ENCODE measurements at places on chromosomes 6 and 20.

GRCh38 chr6:89518352-89519055, 85.6 kb downstream of the ANKRD6 start:
- DNase-seq: no peak

- DNase-seq: no peak
These were observed 9.3 kb upstream of the NEDD9 start for GRCh38 chr6:11241793-11242201.

DNA sequence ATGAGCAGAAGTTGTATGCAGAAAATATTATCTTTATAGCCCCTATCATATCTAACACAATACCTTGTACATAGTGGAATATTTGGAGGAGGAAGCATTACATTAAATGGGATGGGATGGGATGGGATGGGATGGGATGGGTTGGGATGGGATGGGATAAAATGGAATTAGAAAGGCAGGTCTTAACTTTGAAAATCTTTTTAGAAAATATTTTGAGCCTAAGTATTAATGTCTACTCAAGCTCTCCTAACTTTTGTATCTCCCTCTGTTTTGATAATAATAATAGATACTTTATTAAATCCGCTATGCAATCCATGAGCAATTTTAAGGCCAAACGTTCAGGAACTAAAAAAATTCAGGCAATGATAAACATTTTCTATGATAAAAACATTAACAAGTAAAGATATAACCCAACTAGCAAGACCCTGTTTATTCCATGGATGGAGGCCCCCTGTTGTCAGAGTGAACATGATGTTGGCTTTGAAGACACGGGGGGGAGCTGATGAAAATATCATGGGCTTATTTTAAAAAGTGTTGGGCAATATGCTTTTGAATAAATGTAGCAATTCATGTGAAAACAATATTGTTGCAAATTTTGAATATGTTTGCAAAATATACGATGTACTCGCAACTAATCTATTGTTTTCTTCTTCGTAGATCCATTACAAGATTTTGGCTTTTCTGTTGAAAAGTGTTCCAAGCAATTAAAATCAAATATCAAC, 35.9 kb downstream of the LY86 start:
- DNase-seq: no peak

DNA sequence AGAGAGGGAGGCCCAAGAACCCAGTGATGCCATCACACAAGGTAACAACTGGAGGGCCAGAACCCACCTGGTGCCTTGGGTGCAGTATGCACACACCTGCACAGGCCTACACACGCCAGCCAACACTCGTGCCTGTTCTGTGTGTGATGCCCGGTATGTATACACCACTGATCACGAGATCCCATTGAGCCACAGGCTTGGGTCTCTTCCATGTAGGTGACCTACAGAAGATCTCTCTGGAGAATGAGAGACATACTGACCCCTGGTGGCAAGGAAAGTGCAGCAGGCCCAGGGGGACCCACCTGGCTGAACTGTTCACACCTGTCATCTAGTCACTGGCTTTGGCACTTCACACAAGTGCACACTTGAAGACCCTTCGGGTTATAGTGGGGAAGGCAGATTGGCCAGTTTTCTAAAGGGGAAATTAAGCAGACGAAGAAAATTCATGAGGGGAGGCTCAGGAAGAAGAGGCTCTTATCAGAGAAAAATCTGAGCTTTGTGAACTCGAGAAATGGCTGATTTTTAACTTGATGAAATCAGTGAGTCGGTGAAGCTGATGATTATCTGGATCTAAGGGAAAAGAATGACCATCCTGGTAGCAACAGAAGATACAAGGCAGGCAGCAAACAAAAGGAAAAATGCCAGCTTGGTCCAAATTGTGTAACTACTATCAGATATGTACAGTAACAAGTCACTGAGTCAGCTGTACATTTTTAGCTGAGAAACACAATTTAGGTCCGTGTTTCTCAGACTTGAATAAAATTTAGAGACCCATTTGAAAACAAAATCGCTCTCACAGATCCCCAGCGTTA, 69.1 kb upstream of the PBOV1 start:
- DNase-seq: no peak

GRCh38 chr20:63297796-63298572, 5.0 kb downstream of the COL20A1 start:
- DNase-seq: no peak

GRCh38 chr20:19860737-19861136, 102.7 kb downstream of the RIN2 start:
- DNase-seq: no peak

DNA sequence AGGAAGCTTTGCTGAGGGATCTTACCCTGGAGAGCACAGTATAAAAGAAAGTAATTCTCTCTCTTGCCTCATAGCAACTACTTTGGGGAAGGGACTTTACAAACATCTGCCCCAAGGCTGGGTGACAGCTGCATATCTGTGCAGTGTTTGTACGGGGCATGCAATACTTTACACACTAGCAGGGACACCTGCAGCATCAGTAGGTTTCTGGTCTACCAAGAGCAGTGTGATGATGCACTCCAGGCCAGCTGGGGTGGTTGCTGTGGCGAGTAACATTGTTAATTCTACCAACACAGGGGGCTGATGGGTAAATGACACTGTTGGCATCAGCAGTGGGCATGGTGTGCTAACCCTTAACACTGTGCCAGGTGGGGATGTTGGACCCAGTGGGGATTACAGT, 48.0 kb downstream of the ADTRP start:
- no peak for DNase-seq

GRCh38 chr6:44270526-44271405, 516 bp downstream of the TMEM151B start:
- DNase-seq: no peak

DNA sequence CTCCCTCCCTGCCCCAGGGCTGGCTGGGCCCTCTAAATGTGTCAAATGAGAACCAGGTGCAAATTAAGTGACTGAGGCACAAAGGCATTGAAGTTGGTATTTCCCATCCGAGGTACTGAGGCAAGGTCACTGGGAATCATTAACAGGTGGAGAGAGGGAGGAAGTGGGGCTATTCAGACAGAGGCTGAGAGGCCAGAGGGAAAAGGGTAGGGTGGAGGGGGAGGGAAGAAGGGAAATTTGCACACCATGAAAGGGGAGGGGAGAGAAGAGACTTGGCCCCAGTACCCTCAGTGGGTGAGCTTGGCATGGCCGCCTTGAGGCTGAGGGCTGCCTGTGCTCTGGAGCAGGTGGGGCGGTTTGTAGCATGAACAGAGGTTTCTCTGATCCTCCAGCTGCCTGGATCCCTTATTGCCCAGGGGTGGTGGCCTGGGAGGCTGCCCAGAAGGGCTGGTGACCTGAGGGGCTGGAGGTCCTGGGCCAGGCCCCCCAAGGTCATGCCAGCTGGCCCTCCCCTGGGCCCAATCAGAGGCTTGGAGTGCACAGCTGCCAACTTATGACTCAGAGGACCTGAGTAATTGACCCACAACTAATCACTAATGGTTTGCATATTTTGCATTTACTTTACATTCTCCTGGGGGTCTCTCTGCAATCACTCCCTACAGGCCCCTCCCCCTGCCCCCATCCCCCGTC, 40.3 kb upstream of the ZFAND3 start:
- DNase-seq: no peak

DNA sequence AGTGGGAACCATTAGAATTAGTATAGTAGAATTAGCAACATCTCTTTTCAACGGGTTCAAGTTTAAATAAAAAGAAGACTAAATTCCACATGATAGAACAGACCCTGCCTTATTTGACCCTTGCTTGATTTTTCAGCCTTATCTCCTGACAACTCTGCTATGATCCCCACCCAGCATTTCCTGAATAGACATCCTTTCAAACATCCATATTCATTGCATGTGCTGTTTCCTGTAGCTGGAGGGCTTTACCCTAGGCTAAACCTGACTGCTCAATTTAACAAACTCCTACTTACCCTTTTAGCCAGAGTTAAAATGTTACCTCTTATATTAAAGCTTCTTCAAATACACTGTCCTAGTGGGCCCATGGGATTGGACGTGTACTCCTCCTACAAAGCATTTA, 594.8 kb upstream of the ARID1B start:
- no peak for DNase-seq

GRCh38 chr20:22546344-22546743, 38.0 kb downstream of the FOXA2 start:
- DNase-seq: no peak

DNA sequence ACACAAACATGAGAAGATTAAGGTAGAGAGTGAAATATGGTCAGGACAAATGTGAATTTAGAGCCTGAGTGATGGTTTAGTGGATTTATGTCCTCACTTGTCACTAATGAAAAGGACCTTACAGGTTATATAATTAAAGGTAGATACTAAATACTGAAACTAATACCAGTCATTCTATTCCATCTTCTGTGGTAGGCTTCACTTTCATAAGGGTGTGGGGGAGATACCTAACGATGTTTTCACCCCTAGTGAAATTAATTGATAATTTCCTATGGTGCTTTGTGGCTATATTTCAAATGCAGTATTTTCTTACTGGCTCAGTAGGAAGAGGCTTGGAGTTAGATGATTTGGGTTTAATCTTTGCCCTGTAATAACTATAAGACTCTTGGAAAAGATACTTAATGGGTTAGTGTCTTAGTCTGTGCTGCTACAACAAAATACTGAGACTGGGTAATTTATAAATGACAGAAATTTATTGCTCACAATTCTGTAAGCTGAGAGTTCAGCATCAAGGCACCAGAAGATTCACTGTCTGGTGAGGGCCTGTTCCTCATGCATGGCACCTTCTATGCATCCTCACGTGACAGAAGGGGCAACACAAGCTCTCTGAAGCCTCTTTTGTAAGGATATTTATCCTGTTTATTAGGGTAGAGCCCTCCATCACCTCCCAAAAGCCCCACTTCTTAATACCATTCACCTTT, 21.3 kb downstream of the RNF217 start:
- no peak for DNase-seq

- DNase-seq: no peak
These were observed 174.4 kb upstream of the KCNK16 start for GRCh38 chr6:39496915-39497314.

GRCh38 chr20:8175741-8176675, 43.9 kb downstream of the PLCB1 start:
- no peak for DNase-seq

- DNase-seq: no peak
These were observed 14.1 kb downstream of the SLC4A11 start for GRCh38 chr20:3224681-3225421.

- no peak for DNase-seq
These were observed 88.0 kb downstream of the SCML4 start for GRCh38 chr6:107735906-107736635.

- no peak for DNase-seq
These were observed 50.8 kb upstream of the SASH1 start for GRCh38 chr6:148291876-148292275.

DNA sequence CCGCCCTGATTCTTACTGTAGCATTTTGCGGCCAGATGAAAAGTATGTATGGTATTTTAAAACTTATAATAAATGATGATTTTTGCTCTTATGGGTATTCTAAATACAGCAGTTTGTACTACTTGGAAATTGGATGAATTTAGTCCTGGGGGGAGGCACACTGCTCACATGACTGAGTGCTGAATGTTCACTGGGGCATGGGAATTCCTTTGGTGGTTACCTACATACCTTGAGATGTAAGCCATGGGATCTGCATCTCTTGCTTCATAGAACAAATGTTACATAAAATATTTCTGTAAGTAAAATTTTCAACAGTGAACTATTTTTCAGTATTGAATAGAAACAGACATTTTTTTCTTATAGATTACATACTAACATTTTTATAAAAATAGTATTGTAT, 71.1 kb downstream of the FIG4 start:
- no peak for DNase-seq

GRCh38 chr6:6659600-6660327, 71.2 kb downstream of the LY86 start:
- no peak for DNase-seq

DNA sequence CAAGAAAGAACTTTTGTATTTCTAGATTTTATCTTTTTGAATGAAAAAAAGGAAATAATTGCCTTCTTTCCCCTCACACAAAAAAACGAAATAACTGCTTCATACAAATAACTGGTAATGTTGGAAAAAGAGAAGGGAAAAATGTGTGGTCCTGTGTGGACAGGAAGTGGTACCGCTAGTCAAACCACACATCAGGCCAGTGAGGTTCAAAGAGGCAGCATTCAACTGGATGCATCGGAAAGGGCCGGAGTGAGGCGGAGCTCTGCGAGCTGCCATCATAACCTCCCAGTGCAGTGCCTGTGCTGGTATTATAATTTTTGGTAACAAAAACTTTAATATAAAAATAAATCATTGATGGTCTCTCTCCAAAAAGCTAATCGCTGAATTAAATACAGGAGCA, 111.2 kb downstream of the IRF4 start:
- DNase-seq: no peak

DNA sequence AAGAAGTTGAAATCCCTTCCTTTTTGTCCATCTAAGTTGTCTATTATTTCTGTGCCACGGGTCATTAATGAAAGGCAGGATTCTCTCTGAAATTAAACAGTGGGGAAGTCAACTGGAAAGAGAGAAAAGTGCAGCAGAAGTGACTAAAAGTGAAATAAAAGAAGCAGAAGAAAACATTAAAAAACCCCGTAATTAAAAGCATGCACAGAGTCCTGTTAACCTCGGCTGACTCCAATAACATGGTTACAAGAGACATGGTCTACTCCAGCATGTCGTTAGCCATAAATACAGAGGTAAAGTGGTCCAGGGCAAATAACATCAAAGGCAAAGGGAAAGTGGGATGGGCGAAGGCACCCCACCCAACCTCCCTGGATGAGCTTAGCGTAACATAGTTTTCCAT, 13.0 kb upstream of the MOXD1 start:
- no peak for DNase-seq

- DNase-seq: no peak
These were observed 51.8 kb downstream of the SIM1 start for GRCh38 chr6:100412872-100413271.

DNA sequence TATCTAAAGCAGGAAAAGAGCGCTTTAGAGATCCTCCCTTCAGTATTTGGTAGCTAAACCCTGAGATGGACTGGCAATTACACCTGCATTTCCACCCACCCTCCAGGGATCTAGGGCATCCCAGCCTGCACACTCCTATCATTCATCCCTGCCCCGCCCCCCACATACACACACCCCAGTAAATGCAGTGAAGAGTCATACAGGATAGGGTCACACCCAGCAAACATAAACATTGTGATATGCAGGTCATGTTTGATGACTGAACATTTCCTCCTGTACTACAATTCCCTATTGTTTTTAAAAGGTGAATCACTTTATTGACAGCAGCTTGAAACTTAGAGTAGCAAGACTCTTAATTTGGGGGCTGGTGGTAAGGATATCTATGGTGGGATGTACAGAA, 112.9 kb downstream of the FOXO3 start:
- DNase-seq: no peak

DNA sequence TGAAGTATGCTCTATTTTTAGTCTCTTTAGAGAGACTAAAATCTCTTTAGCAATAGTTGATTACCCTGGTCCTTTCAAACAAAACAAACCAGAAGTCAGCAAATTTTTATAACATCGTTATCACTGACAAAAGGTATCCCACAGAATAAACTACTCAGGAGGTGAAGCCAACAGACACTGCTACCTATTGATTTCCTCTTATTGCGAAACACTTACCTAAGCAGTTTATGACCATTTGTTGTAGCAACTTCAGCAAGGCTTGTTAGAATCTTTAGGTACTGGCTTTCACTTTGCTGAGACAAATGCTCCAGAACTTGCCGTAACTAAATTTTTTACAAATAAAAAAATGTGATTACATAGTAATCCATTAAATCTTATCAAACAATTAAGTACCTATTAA, 64.4 kb downstream of the HACE1 start:
- no peak for DNase-seq

GRCh38 chr6:134446218-134446848, 128.4 kb upstream of the SGK1 start:
- DNase-seq: no peak
